ENCODE measurements at places on chromosomes 13 and 19.

DNA sequence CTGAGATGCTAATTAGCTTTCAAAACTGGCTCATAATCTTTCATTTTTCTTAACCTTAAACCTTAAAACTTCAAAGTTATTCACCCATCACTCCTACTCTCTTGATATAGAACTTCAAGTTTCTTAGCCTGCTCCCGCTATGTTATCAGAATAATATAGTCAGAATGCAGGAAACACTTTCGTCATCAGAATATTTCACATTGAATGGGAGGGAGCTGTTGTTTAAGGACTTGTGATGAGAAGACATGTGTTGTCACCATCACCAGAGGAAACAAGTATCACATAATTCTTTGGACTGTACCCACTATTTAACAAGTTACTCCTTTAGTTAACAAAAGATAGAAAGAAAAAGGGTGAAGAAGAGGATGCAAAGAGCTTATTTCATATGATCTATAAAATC, 65.0 kb upstream of the FNDC3A start:
- DNase-seq, result no peak

- DNase-seq, result no peak
Observed at GRCh38 chr19:38389957-38390924, 1.7 kb downstream of the SPRED3 start.

- no peak for DNase-seq
Observed at GRCh38 chr19:51470966-51471365, 7.4 kb upstream of the CEACAM18 start.

DNA sequence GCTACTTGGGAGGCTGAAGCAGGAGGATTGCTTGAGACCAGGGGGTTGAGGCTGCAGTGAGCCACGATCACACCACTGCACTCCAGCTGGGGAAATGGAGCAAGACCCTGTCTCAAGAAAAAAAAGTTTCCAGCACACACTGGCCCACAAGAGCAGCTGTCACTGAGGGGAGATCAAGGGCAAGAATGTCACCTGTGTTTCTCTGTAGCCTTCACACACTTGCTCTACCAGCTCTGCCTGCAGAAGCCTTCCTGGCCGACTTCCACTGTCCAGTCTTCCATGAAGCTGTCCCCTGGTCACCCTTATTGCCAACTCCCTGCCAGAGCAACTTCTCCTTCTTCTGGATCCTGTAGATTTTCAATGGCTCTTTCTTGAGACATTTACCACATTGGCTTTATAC, 158.0 kb downstream of the KCTD15 start:
- DNase-seq, result no peak

DNA sequence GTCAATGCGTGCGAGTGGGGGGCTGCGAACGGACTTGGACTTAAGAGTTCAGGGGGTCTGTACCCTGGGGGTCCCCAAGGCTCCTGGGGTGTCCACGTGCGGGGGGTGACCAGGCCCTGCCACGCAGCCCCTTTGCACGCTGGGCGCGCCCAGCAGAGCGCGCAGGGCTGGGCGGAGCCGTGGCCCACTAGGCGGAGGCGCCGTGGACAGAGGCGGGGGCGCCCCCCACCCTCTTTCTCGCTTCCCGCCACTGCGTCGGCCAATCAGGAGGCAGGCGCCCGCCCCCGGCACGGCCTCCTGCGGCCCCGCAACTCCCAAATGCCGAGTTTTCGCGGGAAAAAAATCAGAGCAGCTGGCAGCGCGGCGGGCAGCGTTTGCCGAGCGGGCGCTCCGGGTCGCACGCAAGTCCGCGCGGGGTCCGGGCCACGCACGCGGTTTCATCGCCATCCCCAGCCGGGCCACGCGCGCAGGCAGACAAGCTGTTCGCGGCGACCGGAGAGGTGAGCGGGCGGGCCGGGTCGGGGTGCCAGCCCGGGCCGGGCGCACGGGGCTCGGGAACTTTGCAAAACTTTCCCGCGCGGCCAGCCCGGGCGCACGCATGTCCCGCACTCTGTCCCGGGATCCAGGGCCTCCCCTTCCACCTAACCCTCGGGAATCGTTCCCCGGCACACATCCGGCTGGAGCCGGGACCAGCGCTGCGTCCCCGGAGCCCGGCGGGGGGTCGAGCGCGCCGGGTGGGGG, at the start of gene UHRF1:
Gene UHRF1 (plus strand): TSS at position 346 of the 741 bp plus-strand sequence. CDS start 1,385 bp downstream, outside the sequence.
- DNase-seq, result no peak

- no peak for DNase-seq
Observed at GRCh38 chr13:74067818-74068217, 66.4 kb downstream of the KLF12 start.

DNA sequence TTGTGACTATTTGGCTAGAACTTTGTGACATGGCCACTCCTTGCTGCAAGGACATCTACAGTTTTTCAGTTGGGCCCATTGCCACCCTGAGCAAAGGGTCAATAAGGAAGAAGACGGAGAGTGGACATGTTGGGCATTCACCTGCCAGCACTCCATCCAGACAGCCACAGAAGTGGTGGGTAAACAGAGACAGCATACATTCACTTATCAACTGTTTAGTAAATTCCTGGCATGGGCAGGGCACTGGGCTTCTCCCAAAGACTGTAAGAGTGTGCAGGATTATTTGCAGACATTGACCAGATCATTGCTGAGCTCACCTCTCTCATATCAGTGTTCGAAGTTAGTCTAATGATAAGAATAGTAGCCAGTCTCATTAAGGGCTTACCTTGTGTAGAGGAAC, 29.2 kb downstream of the SIPA1L3 start:
- DNase-seq, result no peak

- no peak for DNase-seq
Observed at GRCh38 chr13:23741879-23742510, 147.2 kb downstream of the MIPEP start.

- no peak for DNase-seq
Observed at GRCh38 chr13:98454389-98454881, 122.5 kb downstream of the STK24 start.

DNA sequence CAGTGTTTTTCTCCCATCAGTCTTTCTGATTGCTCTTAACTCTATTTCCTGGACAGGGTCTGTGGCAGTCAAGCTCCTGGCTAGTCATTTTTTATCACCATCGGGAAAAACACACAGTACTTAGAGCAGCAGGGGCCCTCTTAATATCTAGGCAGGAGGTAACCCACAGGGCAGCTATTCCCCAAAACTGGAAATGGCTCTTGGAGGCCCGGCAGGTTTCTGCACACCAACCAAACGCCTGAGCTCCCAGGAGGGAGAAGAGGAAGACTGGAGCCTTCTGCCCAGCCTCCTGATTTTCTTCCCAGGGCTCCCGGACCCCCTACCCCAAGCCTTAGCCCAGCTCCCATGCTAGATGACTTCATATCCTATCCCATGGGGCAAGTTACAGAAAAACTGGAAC, 49.3 kb upstream of the VSTM2B start:
- DNase-seq, result peak; percentile 64

DNA sequence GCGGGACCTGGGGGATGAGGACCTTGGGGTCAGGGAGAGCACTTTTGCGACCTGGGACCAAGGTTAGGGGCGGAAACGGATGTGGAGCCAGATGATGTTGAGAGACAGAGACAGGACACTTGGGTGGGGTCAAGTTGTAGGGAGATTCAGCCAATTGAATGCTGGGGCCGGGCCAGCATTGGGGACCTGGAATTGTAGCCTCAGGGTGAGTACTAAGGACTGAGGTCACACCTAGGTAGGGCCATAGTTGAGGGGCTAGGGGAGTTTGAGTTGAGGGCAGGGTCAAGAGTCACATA, 1.2 kb downstream of the ALKBH7 start:
- no peak for DNase-seq

DNA sequence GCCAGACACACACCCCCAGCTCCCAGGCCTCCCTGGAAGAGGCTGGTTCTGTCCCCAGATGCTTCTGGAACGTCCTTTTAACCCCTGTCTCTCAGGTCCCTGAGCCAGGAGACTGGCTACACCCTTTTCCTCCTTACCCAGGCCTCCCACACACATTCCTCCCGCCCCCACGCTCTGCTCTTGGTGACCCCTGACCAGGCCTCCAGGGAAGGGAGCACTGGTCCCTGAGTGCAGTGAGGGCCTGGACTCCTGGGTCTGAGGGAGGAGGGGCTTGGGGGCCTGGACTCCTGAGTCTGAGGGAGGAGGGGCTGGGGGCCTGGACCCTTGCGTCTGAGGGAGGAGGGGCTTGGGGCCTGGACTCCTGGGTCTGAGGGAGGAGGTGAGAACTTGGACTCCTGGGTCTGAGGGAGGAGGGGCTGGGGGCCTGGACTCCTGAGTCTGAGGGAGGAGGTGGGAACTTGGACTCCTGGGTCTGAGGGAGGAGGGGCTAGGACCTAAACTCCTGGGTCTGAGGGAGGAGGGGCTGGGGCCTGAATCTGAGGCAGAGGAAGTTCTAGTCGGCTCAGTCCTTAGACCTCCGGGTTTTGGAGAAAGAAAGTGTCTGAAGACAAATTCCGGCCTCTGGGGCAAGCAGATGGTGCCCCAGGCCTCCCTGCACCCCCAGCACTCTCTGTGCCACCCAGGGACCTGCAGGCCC, 527 bp downstream of the KLK6 start:
- no peak for DNase-seq

DNA sequence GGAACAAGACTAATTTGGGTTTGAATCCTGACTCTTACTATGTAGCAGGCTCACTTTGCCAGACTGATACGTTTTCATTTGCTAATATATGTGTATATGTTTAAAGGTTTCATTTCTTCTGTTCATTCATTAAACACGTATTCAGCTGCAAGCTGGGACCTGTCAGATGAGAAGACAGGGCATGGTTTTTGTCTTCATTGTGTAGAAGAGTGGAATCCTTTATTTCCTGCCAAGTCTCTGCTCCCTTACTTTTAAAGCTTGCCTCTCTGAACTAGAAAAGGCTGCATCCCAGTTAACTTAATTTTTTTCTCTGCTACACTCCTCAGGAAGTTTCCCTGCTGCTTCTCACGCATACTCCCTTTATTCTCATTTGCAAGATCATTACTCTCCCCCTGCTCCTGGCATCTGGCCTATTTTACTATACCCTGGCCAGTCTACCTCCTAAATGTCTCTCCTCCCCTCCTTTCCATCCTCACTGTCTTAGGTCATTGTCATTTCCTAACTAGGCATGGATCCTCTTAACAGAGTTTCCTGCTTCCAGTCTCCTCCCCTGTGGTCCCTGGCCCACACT, 141.0 kb upstream of the TMTC4 start:
- DNase-seq, result no peak

DNA sequence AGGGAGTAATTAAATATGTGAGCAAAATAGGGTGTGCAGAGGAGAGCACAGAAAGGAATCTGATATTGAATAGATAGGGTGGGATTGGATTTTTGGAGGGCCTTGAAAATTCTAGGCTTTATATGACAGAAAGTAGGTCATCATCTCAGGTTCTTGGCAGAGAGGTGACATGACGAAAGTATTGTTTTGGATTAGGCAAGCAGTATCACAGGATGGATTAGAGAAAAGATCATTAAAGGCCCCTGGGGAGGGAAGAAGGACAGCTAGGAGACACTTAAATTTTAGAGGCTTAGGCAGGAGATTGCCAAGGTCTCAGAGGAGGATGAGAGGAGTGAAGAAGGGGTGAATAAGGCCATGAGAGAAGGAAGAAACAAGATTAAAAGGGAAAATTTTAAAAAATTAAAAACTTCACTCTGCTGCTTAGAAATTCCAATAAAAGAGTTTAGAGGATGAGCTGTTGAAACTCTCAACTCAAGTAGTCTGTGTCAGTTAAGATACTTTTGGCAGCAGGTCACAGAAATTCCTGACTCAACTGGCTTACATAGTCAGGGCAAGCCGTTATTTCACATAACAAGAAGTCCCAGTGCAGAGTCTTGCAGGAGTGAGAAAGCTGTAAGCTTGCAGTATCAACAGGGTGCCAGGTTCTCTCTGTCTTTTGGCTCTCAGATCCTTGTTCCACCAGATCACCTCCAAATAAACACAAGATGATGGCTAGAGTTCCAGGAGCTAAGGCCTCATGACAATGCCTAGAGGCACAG, 8.8 kb downstream of the GPC6 start:
- DNase-seq, result no peak

- no peak for DNase-seq
Observed at GRCh38 chr13:102881819-102882686, 36.2 kb downstream of the ERCC5 start.

- no peak for DNase-seq
Observed at GRCh38 chr13:110644892-110645521, 29.7 kb downstream of the NAXD start.

DNA sequence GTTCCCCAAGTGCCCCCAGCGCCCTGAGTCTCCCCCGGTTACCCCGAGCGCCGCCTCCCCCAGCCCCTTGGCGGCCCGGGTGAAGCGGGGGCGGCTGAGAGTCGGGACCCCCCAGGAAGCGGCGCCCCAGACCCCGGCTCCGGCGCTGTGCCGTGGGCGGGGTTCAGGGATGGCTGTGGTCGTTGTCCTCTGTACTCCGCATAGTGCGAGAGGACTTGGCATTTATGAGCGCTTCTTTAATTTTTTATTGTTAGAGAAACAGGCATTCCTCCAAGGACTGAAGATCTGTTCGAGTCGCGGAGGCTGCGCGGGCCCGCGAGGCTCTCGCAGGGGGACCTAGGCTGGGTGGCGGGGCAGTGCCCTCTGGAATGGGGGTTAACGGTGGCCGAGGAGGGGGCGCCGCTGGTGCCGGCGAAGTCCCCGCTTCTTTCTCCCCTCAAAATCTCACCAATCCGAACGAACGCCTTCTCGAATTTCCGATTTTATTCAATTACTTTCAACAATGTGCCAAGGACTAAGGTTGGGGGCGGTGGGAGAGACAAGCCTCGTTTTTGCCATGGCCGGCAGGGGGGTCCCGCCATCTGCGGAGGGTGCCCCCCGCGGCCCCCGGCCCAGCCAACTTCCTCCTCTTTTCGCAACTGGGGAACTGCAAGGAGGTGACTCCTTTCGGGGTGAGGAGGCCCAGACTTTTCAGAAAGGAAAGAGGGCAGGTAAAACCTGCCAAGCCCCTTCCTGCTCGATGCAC, 596 bp upstream of the GJB2 start:
- DNase-seq, result no peak

DNA sequence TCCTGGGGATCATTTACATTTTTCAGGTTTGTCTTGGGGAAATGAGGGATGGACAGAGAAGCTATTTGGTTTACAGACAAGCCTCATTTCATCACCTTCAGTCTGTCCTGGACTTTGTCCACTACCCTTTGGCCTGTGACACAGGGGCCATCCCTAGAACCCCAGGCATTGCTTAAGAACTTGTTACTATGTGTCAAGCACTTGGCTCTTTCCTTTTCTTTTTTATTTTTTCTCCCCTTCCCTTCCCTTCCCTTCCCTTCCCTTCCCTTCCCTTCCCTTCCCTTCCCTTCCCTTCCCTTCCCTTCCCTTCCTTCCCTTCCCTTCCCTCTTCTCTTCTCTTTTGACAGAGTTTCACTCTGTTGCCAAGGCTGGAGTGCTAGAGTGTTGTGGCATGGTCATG, 253.1 kb downstream of the OLFM4 start:
- DNase-seq, result no peak

GRCh38 chr13:101514695-101515275, 62.3 kb downstream of the ITGBL1 start:
- no peak for DNase-seq

Data from vagina (tissue), 2 donors.